ENCODE measurements at places on chromosomes 6 and 20.

DNA sequence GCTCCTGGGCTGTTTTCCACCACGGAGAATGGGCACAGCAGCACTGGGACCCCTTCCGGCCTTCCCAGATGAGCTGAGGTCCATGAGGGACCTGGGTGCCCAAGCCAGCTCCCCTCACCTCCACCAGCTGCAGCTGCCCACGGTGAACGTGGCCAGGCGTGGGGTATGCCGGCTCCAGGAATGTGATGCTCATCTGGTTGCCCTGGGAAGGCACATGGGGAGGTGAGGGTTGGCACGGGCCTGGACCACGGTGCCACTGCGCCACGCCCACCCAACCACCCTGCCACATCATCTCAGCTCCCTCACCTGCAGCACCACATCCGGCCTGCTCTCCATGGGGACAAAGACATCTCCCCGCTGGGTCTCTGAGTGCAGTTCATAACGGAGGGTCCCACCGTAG lies 23.8 kb downstream of the ADRM1 start:
- DNase-seq: no peak

DNA sequence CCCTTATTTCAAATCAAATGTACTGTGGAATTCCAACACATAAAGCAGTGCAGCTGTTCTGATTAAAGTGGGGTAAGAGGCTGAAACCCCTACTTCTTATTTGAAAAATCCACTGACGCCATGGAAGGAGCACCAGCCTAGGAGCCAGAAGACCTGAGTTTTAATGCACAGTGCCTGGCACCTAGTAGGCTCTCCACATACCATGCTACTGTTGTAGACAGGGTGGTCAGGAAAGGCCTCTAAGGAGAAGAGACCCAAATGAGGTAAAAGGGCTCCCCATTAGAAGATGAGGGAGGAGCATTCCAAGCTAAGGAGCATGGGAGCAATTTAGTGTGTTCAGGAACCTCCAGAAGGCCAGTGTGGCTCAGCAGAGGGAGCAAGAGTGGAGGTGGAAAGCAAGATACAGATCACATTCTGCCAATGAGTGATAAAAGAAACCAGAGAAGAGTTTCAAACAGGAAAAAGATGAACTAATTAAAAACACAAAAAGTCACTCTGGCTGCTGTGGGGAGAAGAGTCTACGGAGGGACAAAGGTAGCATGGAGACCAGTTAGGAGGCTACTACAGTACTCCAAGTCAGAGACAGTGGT lies 11.8 kb upstream of the ZNF76 start:
- DNase-seq: no peak

DNA sequence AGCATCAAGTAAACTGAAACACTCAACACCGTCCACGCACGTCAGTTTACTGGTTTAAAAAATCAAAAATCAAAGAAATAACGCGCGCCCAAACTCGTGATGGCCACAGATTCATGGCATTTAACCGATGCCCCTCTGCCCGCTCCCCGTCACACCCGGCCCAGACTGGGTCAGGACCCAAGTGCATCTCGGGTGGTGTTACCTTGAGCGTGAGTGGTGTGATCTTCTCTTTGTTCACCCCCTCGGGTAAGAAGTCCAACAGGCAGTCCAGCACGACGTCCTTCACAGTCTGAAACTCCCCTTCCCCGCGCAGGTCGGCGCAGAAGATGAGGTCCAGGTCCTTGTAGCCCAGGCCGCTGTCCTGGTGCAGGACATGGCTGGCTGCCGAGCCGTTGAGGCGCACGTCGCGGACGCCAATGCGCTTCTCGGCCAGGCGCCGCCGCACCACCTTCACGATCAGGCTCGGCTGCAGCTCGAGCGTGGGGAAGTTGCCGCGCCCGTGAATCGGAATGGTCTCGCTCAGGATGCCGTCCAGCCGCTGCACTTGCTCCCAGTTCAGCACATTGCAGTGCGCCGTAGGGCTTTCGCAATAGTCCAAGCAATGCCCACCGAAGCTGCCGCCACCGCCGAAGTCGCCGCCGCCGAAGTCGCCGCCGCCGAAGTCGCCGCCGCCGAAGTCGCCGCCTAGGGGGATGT lies 945 bp downstream of the TENT5A start:
- DNase-seq: peak; percentile 18

- DNase-seq: no peak
These were observed 254.9 kb downstream of the TAF4 start for GRCh38 chr20:61810738-61811135.

DNA sequence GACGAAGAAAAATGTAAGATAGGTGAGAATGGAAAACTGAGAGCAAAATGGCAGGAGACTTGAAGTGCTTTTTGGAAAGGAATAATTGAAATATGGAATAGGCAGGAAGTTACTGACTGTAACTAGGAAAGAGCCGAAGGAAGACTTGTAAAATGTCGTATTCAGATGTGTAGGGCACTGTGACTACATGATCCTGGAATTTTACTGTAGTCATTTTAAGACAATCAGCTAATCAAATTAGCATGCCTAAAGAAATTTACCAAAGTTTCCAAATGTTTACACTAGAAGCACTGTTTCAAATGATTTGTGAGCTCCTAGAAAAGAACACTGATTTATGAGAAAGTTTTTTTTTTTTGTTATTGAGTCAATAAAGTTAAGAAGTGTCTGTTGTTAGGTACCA lies 21.2 kb upstream of the ADIG start:
- DNase-seq: no peak

- no peak for DNase-seq
These were observed 122.1 kb upstream of the PHACTR1 start for GRCh38 chr6:12594530-12594893.

DNA sequence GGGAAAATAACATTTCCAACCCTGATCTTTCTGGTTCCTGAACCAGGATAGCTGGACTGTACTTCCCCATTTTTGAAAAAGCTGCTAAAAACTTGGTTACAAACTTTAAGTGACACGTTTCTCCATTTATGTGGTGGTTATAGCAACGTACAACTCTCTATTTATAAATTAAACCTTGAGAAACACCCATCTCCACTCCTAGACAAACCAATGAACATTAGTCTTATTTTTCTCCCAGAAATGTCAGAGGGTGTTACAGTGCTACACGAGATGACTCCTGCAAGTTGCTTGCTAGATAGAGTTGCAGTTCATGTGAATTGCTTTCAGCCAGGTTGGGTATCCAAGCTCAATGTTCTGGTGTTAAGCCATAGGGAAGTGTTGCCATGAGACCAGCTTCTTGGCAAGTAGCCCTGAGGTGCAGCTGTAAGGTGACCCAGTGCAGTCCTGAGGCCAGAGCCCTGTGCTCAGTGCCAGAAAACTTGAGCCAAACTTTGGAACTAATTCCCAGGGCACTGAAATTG lies 51.3 kb upstream of the REV3L start:
- no peak for DNase-seq
